Fibroblast of the aortic adventitia (primary cell): ENCODE measurements at places on chromosomes 2 and 18.

DNA sequence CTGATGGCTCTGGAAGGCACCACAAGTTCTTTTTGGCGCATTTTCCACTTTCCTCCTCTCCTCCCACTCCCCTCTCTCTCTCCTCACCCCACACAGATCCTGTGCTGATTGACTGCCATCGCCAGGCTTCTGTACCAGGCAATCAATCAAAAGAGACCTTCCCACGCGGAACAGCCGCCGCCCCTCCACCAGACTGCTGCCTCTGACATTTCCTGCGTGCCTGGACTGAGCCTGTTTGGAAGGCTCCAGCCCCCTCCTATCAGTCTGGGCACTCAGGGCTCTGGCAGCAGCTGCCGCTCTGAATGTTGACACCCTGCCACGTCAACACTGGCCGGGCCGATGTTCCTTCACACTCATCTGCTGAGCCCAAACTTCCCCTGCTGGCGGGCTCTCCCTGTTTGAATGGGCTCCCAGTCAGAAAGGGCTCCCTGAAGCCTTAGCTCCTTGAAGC lies 467.7 kb downstream of the EPHA4 start:
- peak; percentile 52 for DNase-seq

GRCh38 chr2:202005272-202005887 lies 28.3 kb upstream of the FZD7 start:
- DNase-seq = no peak

- no peak for DNase-seq
Measured at GRCh38 chr2:123961576-123961975, 63.5 kb upstream of the CNTNAP5 start.

GRCh38 chr18:5895299-5895875 lies at the start of gene TMEM200C:
TMEM200C (minus strand) TSS chr18:5895522; CDS start chr18:5892063, 3,459 bp downstream.
- DNase-seq = no peak

GRCh38 chr2:122061206-122061605 lies 305.8 kb downstream of the TSN start:
- DNase-seq = no peak

DNA sequence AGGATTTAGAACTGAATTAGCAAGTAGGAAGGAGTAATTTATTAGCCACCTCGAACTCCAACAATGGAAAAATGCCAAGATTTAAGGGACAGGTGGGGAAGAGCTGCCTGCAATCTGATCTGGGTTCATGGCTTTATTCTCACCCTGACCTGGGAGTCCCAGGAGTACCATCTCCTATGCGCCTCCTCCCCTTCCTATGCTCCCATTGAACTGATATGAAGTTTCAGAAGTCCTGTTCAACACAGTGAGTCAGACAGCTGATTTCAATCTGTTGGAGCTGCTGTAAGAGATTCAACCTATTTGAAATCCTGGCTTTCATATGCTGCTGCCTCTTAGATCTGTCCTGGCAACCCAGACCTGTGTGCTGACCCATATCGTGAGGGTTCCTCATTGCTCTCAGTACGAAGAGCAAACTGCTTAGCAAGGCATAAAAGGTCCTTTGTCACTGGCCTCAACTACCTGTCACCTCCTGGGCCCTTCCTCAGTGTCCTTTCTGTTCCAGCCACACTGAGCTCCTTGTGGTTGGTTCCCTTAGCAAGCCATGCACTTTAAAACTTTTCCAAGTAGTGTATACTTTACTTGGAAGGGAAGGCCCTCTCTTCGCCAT lies 15.9 kb upstream of the CD28 start:
- DNase-seq = peak; percentile 55

DNA sequence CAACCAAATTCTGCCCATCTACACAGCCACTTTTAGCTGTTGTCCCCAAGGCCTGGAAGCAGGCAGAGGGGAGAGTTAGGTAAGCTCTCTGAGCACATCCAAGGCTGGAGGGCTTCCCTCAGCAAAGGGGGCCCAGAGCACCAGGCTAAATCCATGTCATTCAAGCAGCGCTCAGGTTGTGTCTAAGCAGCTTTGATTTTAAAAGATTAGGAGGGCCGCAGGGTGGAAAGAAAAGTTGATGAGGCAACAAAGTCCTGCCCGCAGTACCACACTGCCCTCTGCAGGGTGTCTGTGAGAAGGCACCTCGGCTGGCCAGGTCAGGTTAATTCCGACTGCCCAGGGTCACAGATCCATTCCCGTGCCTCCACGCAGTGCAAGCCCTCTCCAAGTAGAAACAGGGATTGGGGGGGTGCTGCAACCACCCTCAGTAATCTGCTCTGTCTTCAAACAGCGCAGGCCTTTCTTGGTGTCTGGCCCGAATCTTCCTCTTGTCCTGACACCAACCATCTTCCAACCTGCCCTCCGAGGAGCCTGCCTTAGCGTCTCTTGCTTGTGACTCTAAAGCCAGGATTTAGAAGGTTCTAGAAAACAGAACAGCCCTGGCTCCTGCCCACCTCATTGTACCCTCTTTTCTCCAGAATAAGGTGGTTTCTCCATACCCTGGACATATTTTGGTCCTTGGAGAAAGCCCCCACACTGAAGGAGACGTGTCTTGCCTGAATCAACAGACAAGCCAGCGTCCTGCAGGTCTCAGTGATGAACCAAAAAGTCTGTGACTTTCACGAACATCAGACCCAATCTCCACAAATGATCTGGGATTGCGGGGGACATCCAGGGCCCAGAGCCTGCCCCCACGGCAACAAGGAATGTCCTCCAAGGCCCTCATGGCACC lies 289.2 kb downstream of the TNS1 start:
- DNase-seq = peak; percentile 75

GRCh38 chr18:830315-830901 lies 18.4 kb upstream of the YES1 start:
- peak; percentile 85 for DNase-seq

- no peak for DNase-seq
Measured at GRCh38 chr2:224659714-224660113, 56.5 kb downstream of the CCDC195 start.

GRCh38 chr2:64847930-64848329 lies 141.3 kb upstream of the SLC1A4 start:
- DNase-seq = no peak

- peak; percentile 80 for DNase-seq
Measured at GRCh38 chr2:235618039-235618438, 124.2 kb downstream of the AGAP1 start.

DNA sequence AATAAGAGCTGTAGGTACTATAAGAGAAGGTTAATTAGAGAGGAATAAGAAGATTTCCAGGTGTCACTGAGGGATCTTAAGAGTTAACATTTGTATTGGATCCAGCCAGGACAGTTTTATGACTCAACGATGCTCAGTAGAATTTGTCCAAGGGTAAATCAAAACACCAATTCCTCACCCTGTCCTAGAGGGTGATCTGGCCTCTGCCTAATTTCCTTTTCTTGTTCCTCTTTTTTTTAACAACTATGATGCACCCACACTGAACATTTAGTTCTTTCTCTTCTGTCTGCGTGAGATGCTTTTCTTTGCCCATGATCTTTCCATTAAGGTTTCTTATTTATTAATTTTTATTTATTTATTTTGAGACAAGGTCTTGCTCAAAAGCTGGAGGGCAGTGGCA lies 92.0 kb downstream of the PMS1 start:
- no peak for DNase-seq

- peak; percentile 87 for DNase-seq
Measured at GRCh38 chr2:55888936-55889335, 34.6 kb downstream of the EFEMP1 start.

- no peak for DNase-seq
Measured at GRCh38 chr18:69929041-69929774, 18.5 kb downstream of the CD226 start.

DNA sequence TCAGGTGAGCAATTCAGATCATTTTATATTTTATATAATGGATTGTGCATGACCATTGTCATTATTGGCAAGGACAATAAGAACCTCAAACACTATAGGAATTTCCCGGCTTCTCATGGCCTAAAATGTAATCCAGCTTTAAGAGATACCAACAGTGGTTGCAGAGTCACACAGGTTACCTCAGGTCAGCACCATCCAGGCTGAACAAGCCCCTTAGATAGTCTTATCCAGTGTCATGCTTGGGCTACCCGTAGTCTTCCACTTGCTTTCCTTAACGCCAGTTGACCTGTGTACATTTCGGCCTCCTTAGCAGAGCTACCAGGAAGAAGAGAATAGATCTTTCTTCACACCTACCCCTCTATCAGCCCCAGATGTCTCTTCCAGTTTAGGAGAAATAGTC lies 293.3 kb upstream of the SYT4 start:
- no peak for DNase-seq

- DNase-seq = no peak
Measured at GRCh38 chr2:151840216-151841046, 12.2 kb upstream of the ARL5A start.

DNA sequence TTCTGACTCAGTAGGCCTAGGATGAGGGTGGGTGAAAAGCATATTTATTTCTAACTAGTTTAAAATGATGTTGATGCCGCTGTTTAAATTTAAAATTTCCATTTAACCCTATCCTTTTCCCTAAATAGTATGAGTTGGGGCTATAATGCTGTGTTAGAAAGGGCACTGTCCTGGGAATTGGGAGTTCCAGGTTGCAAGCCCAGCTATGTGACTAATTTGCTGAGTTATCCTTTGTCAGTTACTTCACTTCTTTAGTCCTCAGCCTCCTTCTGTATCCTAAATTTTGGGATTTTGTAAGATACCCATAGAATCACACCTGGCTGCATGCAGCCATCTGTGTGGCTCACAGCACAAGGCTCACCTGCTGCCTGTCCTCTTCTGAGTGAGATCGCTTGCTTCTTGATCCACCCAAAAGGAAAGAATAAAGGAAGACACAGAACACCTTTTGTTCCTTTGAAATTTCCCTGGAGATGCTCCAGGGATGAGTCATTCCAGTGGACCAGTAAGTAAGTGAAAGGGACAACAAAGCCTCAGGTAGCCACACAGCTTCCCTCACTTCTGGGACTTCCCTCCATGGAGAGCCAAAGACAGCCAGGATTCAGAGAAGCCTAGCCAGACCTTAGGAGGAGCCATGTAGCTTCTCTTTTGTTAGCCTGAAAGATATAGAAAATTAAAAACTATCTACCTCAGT lies 97.2 kb downstream of the DTNA start:
- no peak for DNase-seq

DNA sequence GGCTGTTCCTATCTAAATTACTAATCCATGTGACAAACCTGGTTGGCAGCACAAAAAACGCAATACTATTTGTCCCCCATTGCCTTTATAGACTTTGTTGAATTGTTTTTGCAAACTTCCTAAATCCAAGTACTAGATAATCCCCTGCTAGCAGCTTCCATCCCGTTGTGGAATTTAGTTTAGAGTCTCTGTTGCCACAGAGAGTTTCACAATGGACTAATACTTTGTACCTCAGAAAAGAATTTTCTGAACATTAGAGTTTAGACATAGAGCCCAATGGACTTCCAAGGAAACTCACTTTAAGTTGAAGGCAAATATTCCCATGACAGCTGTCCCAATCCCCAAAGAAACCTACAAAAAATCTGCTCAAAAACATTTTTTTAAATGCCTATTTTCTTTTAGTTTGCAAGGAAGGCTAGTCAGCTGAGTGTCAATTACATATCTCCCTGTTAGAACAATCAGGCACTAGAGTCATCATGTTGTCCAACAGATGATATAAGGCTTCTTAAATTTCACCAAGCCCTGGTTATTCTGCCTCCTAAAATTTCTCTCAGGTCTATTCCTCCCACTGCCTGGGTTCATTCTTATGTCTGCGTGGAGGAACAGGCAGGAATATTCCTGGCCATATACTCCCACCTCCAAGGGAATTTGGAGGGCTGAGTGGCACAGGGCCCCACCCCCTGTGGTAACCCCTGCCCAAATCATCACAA lies 27.2 kb downstream of the RNF152 start:
- DNase-seq = peak; percentile 46

- no peak for DNase-seq
Measured at GRCh38 chr18:56373601-56374000, 264.8 kb downstream of the TXNL1 start.

DNA sequence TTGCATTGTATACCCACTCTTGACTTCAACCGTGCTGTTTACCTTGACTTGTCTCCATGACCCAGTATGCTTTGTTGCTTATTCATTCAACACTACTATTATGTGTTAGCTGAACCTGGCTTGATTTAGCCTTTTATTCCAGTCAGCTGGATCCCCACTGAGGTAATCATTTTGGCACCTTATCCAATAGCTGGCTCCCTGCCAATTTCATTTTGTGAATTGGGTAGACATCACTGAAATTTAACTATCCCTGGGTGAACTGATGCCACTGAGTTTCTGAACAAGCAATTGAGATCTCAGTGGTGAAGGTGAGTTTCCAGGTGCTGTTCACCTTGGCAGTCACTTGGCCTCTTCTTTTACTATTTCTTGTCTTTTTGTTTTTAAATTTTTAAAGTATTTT lies 584.3 kb downstream of the ADCYAP1 start:
- DNase-seq = no peak

- no peak for DNase-seq
Measured at GRCh38 chr2:120261387-120262006, 8.8 kb downstream of the RALB start.

DNA sequence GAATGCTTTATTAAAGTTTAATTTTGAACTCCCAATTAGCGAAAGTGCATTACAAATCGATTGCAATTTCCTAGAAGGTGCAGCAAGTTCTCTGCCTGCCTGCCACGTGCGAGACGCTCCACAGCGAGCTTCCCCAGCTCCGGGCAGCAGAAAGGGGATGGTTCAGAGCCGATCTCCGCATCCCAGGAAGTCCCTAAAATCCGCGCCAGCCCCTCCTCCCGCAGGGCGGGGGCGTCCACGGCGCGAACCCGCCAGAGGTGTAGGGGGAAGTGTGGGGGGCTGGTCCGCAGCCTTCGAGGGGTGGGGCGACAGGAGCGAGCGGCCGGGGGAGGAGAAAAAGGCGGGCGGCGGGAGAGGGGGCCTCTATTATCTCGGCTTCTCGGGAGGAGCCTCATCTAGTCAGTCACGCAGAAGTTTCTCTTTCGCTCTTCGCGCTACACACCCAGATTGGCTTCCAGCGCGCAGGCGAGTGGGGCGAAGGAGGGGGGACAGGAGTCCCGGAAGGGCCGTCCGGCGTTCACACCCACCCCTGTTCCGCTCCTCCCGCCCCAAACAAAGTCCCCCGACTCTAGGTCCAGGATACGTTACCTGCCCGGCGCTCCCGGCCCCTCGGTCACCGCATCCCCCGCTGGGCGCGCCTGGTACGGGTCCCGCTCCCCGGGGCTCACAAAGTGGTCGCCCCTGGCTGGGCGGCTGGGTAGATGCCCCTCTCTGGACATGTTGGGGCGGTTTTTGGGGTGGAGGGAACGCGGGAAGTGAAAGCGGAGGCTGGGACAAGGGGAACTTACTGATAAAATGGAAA lies 9.1 kb upstream of the NR4A2 start:
- peak; percentile 97 for DNase-seq

- DNase-seq = no peak
Measured at GRCh38 chr18:73636355-73636754, 511.3 kb downstream of the FBXO15 start.

GRCh38 chr2:97834610-97835009 lies 121.2 kb downstream of the ZAP70 start:
- peak; percentile 2 for DNase-seq

DNA sequence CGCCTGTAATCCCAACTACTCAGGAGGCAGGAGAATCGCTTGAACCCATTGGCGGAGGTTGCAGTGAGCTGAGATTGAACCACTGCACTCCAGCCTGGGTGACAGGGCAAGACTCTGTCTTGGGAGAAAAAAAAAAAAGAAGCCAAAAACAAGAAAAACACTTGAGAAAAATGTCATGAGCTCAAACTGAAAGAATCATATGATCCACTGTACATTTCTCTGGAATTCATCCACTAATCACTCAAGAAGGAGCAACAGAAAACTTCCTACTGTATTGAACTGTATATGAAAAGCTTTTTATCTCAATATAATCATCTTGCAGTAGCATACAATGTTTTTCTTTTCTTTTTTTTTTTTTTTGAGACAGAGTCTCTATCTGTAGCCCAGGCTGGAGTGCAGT lies 40.4 kb downstream of the EPG5 start:
- no peak for DNase-seq

- peak; percentile 55 for DNase-seq
Measured at GRCh38 chr18:59918320-59918755, 18.5 kb downstream of the PMAIP1 start.
